ENCODE measurements at places on chromosomes 11 and 22.

DNA sequence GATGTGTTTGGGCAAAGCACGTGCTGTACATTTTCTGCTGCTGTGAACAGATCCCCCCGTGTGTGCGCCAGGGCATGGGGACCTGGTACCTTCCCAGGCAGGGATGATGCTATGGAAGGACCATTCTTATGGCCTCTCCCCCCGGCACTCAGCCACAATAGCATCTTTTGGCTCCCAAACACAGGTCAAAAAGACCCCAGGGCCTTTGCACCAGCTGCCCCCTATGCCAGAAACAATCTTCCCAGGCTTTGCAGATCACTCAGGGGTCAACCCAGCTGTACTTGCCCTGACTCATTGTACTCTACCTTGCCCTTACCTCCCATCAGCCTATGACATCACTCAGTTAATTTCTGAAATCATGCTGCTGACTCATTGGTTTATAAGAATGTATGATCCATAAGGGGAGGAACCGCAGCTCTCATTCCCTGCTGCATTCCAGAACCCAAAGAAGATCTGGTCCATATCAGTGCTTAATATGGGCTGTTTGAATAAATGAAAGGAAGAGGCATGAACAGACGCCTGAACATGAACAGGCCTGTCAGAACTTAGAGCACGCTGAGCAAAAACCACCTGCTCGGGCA, 100.7 kb downstream of the CELSR1 start:
- no peak for DNase-seq

DNA sequence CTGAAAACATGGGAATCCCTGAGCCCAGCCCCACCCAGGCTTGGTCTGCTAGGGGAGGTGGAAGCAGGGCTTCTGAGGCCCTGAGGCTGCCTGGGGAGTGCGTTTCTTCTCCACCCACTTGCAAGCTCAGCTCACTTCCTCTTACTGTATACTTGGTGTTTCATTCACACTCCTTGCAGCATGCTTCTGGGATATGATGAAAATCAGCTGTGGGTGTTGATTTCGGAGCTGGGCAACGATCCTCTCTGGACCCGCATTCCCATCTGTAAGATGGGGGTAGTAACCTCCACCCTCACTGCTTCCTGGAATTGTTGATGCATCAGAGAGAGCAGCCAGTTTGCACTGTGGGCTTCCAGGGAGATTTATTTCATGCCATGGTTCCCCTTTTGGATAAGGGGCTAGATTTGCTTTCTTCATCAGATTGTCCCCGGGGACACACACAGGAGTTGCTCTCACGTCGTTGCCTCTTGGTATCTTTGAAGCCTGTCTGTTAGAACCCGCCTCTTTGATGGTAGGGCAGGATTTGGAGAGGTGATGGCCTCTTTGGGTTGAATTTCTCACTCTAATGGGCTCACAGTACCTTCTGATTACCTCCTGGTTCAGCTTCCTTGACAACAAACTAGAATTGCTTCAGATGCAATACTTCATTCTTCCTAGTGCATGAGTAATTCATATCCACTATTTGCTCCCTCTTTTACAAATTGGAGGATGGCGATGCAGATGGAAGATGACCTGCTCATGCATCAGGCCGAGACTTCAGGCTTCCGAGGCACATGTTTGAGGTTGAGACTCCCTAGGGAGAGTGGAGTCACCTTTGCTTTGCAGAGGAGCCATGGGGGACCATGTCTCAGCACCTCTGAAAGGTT, 40.4 kb downstream of the BCR start:
- no peak for DNase-seq

GRCh38 chr11:63906585-63906984, 10.4 kb downstream of the RCOR2 start:
- DNase-seq, result peak; percentile 49

- no peak for DNase-seq
These were observed 7.3 kb upstream of the MCAM start for GRCh38 chr11:119324189-119324588.

DNA sequence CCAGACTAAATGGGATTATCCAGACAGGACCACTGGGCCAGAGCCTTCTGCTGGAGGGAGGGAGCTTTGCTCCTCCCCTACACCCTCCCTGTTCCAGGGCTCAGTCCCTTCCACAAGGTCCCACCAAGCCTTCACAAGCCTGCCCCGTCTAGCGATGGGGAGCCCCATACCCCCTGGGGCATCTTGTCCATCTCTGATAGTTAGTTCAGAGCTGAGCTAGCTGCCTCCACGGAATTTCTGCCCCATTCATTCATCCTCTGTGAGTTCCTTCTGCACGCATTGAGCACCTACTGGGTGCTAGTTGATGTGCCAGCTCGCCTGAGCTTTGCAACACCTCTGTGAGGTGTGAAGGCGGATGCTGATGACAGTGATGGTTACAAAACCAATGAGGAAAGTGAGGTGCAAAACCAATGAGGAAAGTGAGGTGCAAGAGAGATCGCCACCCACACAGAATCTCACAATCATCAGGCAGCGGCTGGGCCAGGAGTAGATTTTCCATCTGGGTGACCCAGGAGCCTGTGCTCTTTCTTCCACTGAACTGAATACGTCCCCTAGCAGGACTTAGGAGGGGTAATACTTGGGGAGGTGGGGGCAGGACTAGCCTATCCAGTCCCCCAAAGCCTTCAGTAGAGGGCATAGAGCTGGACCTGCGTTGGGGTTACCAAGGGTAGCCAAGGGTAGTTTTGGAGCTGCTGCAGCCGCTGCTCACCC, 21.5 kb upstream of the CBX7 start:
- DNase-seq, result peak; percentile 72

DNA sequence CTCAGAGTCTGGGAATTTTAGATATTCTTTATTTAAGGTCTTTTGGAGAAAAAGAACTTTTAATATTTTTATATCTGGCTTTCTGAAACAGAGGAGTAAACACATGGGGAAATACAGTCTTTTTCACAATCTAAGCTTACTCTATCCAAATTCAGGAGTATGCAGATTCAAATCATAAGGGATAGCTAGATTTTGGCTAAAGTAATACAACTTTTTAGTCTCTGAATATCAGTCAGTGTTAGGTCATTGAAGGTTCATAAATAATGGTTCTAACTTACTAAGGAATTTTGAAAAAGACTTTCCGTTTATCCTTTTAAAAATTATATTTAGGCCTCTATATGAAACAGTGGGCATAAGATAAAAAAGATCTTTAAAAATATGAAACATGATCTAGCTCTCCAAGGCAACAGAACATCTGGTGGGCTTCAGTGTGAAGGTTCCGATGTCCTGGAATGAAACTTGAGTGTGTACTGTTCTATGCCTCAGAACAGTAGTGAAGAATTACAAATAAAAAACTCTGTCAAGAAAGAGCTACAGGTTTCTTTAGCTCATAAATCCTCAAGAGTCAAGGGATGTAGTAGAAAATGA, 165.2 kb upstream of the PDGFD start:
- DNase-seq, result no peak

- DNase-seq, result no peak
These were observed 71.4 kb downstream of the GLYATL1 start for GRCh38 chr11:59010708-59011107.

GRCh38 chr11:91978747-91979146, 245.9 kb upstream of the FAT3 start:
- DNase-seq, result no peak

DNA sequence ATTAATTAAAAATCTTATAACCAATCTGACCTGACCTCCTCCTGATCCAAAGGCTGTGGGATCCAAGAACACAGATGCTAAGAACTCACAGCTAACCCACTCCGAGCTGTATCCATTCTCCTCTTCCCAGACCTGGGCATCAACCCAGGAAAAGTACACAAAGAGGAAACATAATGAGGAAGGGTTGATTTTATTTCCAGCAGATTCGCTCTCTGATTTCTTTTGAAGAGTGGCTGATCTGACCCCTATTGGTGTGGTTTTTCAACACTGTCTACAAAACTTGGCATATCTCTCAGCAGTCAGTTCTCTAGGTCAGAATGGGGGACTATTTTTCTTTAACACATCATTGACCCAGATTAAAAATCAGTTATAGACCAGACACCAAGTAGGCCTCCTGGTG, 201.9 kb upstream of the UBASH3B start:
- DNase-seq, result no peak

GRCh38 chr11:122210367-122210997, 94.5 kb upstream of the BLID start:
- no peak for DNase-seq

GRCh38 chr11:36132940-36133339, 156.3 kb downstream of the COMMD9 start:
- no peak for DNase-seq

DNA sequence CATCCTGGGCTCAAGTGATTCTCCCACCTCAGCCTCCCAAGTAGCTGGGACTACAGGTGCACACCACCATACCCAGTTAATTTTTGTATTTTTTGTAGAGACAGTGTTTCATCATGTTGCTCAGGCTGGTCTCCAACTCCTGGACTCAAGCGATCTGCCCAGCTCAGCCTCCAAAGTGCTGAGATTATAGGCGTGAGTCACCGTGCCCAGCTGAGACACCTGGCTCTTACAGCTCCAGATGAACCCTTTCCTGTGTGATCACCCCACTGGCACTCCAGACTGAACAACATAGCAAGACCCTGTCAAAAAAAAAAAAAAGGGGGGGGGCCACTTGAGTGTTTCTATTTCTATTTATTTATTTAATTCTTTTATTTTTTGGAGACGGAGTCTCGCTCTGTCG, 1.0 kb upstream of the ADSL start:
- peak; percentile 66 for DNase-seq

DNA sequence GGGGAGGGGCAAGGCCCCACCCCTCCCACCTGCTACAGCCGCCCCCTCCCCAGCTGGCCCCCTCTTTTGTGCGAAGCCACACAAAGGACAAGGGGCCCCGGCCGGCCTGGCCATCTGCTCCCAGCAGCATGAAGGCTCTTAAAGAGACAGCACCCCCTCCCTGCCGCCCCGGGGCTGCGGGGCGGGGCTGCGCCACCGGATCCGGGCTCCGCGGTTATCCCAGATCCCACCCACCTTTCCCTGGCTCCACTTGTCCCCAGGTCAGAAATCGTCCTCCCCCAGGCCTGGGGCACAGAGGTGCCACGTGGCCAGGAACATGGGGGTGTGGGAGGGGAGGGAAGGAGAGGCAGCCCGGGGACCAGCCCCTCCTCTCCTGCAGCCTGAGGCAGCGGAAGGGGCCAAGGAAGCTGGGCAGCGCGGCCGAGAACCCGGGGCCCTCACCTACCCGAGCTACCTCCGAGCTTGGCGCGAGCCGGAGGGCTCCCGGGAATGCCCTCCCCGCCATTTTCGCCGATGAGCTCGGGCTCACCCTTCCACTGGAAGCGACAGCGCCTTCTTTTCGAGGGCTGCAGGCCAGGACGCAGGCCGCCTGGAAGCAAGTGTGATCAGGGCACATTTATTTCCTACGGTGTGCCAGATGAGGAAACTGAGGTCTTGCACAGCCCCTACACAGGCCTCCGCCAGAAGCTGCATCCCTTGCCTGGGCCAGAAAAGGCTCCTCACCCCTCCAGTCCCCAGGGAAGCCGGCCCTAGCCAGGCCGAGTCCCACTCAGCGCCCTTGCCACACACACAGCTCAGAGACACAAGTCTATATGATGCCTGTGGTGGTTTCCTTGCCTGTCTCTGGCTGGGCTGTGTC, 2.5 kb upstream of the RCOR2 start:
- no peak for DNase-seq

GRCh38 chr11:27839226-27839913, 139.1 kb upstream of the BDNF start:
- no peak for DNase-seq

GRCh38 chr11:108669711-108670110, 4.8 kb downstream of the DDX10 start:
- DNase-seq, result no peak

DNA sequence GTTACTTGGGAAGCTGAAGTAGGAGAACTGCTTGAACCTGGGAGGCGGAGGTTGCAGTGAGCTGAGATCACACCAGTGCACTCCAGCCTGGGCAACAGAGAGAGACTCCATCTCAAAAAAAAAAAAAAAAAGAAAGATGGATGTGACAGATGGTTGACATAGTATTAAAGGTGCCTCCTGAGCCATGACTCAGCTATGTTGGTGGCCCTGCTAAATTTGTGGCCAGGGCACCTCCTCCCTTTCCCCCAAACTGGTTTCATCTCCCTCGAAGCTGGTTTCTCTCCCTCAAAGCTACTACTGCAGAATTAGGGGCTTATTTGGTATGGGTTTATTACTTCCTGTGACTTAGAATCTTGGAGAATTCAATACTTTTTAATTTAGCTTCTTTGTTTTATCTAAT, 31.5 kb downstream of the SDHD start:
- DNase-seq, result no peak

DNA sequence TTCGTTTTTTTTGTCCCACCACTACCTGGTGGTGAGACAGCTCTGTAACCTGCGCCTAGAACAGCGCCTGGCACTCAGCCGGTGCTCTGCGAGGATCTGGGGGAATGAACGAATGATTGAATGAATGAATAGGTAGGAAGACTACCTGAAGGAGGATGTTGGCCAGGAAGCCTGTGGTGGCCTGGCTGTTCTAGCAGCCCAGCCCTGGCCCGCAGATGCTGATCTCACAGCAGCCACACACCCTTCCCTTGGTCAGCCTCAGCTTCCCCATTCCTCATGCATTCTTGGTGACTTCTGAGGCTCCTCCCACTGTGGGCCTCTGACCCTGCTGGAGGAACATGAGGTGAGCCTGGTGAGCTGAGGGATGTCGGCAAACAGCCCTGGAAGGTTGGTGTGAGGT, 3.7 kb downstream of the TRPM5 start:
- no peak for DNase-seq

- no peak for DNase-seq
These were observed 1.0 kb downstream of the CTSD start for GRCh38 chr11:1762537-1763302.

DNA sequence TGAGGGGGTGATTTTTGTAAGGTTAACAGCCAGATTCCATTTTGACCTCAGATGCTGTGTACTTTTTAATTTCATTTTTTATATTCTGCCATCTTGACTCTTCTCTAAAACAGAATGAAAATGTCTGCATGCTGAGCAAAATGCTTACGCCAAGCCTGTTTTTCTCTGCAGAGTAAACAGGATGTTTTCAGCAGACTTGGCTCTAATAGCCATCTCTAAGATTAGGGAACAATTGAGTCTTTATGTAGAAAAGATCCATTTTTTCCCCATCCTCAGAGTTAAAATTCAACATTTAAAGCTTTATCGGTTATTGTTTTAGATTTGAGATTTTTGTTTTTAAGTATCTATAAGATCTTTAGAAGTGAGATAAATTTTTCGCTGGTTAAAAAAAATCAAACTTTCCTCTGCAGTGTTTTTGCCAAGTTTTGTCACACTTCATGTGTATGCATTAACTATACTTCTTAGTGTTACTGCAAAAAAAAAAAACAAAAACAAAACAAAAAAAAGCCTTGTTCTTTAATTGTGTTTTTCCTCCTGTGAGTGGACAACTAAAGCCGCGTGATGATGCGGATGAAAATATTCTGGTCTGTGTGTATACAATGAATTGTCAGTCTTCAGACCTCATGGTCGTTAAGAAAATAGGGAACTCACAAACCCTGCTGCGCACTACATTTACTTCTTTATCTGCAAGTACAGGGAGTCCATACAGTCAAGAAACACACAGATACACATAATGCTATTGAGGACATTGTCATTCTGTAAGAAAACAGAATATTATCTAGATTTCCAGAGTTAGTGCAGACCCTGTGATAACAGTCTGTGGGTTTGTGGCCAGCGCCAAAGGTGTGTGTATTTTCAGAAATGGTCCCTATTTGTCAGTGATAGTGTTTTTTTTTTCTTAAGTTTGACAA, 17.5 kb upstream of the ADSL start:
- DNase-seq, result no peak

- DNase-seq, result no peak
These were observed 1401.9 kb downstream of the FAM181B start for GRCh38 chr11:81331611-81332235.

All from CD4-positive, alpha-beta T cell treated with Interleukin-15 for 4 hours (primary cell).